ENCODE measurements at places on chromosomes 5 and 9. TPM values are rescaled to one million over a fixed set of nuclear protein-coding genes. Genes with fewer than 3 reads are reported as not detected.

MTAP gene
- 100 TPM for total RNA-seq

ZNF622 gene
- 30.8 TPM for total RNA-seq

PHF24 gene
- 0.35 TPM for total RNA-seq

ARL14EPL gene
- total RNA-seq, result not detected

PHYHD1 gene
- total RNA-seq, result 14.1 TPM

Measured in H1 (cell line).